Stimulated activated CD4-positive, alpha-beta T cell treated with anti-CD3 and anti-CD28 coated beads, Interleukin-4, amount 100 ng/mL, for 1 hour (primary cell): ENCODE measurements at places on chromosomes 12 and 14.

DNA sequence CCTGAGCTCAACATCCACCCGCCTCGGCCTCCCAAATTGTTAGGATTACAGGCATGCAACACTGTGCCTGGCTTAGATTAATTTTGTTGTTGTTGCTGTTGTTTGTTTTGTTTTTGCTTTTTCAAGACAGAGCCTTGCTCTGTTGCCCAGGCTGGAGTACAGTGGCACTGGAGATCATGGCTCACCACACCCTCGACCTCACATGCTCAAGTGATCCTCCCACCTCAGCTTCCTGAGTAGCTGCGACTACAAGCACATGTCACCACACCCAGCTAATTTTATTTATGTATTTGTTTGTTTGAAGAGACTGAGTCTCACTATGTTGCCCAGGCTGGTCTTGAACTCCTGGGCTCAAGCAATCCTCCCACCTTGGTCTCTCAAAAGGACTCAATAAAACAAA is 26.7 kb downstream of the CRY1 start:
- no peak for DNase-seq

DNA sequence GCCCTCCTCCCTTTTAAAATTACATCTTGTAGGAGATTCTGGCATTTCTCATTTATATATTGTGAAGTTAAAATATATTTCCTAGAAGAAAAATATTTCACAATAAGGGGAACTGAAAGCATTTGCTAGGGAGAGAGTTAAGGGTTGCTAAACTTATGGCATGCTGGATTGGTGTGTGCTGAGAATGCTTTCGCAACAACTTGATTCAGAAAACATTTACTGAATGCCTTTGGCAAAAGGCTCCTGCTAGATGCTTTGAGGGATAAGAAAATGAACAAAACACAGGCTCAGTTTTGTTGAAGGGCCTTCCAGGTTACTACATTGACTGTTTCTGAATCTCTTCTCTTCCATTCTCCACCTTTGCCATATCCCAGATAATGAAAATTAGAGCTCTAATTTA is 67.5 kb downstream of the DIP2B start:
- DNase-seq = no peak

- no peak for DNase-seq
Observed at GRCh38 chr14:67524634-67524963, 8.5 kb upstream of the PLEKHH1 start.

GRCh38 chr14:78978896-78979295 is 808.7 kb downstream of the NRXN3 start:
- DNase-seq = no peak

DNA sequence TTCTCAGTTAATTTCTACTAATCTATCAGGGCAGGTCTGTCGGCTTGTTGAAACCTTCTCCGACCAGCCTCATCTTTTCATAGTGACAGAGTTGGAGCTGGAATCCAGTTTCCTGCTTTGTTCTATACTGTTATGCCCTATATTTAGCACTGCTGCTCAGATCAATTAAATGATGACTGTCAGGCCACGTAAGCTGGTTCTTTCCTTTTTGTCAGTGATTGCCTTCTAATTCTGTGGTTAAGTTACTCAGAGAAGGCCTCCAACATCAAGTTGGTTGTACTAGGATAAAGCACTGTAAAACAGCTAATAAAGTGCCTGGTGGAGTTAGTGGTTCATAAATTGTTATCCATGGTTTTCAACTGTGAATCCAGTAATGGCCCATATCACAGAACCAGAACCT is 22.6 kb downstream of the DERA start:
- no peak for DNase-seq
